ENCODE measurements at places on chromosomes 16 and 17. TPM values are rescaled to one million over a fixed set of nuclear protein-coding genes. Genes with fewer than 3 reads are reported as not detected.

DNA sequence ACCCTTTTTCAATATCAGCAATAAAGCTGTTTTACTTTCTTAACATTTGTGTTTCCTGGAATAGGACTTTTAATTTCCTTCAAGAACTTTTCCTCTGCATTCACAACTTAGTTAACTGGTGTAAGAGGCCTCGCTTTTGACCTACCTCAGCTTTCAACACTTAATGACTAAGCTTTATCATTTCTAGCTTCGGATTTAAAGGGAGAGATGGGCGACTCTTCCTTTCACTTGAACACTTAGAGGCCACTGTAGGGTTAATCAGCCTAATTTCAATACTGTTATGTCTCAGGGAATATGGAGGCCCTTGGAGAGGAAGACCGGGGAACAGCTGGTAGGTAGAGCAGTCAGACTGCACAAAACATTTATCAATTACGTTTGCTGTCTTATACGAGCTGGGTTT lies 4.7 kb downstream of the SYNRG start:
- DNase-seq, result no peak

DNA sequence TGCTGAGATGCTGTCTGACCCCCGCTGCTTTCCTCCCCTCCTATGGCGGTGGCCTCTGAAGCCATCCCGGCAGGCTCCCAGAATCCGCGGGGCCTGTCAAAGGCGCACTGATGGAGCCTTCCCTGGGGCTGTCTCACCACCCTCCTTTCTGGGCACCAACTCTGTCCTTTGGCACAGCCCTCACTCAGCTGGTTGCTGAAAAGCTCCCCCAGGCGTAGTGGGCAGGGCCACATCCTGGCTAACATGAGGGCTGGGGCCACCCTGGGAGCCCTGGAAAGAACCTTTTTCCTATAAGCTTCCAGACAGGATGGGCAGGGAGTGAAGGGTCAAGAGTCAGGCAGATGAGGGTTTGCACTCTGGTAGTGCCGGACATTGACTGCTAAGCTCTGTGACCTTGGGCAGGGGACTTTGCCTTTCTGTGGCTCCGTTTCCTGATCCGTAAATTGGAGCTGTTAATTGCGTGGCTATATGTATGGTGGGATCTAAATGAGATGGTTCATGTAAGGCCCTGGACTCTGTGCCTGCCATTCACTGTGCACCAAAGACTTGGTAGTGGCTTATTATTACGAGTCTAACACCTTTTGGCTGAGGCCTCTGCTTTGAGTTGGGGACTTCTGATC lies 27.6 kb upstream of the LASP1NB start:
- no peak for DNase-seq

DNA sequence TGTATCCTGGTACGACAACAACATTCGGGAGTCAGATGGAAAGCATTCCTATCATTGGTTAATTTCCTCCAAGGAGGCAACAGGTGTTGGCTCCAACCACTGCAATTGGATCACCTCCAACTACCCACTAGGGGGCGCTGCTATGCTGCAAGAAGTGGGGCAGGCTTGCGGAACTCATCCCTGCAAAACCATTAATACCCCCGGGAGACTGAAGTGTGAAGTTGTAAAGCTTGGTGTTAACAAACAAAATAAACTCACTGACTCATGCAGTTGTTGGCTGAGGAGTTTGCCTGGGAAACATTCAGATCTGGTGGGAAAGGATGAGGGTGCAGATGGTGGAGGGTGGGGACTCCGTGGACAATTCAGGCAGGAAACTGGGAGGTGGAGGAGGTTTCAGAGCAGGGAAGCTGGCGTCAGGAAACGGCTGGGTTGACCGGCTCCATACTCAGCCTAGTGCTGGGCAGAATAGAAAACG lies 84.9 kb downstream of the HS3ST2 start:
- peak; percentile 41 for DNase-seq

DNA sequence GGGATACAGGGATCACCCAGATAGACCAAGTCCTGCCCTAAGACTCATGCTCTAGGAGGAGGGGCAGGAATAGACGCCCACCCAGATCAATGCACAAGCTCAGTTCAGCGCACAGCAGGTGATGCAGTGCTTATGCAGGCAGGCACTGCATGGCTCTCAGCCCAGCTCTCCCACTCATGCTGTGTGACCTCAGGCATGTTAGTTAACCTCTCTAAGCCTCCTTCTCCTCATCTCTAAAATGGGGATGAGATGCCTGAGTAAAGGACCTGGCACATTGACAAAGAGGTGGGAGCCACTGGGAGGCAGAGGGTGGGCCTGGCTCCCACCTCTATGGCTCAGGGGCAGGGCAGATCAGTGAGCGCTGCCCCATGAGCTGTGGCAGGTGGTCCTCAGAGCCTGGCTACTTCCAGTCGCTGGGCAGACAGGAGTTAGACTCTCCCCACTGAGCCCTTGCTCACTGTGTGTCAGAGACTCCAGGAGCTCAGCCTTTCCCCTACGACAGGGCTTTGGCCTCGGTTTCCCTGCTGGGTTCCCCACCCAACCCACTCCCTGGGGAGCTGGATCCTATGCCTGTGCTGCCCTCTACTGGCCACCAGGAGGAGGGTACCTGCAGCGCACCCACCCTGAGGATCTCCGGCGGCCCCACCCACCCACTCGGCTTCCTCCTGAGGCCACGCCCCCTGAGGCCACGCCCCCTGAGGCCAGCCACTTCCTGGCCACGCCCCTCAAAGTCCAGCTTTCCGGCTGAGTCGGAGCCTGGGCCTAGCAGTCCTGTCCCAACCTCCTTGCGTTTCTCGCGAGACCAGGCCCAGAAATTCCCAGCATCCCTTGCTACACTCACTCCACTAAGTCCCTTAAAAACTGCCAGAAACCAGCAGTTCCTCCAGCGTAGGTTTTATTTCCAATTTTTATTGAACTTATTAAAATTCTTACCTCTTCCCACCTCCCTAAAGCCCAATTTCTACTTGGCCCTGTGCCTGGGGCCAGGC lies 196.1 kb downstream of the GSG1L start:
- no peak for DNase-seq

DNA sequence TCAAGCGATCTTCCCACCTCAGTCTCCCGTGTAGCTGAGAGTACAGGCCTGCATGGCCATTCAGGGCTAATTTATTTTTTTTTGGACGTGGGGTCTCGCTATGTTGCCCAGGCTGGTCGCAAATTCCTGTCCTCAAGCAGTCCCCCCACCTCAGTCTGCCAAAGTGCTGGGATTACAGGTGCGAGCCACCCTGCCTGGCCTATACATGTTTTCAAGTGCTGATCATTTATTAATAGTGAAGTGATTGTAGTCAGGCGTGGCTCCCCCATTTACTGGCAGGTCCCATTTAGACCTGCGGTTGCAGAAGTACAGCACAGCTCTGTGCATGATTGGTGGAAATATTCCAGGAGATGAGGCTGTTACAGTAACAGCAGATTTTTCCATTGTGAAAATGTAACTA lies 8.4 kb downstream of the FOXK2 start:
- no peak for DNase-seq

The SOX8 gene
- total RNA-seq, result 0.08 TPM

- DNase-seq, result no peak
Observed at GRCh38 chr16:35398180-35398579, 1938.8 kb downstream of the TP53TG3F start.

DNA sequence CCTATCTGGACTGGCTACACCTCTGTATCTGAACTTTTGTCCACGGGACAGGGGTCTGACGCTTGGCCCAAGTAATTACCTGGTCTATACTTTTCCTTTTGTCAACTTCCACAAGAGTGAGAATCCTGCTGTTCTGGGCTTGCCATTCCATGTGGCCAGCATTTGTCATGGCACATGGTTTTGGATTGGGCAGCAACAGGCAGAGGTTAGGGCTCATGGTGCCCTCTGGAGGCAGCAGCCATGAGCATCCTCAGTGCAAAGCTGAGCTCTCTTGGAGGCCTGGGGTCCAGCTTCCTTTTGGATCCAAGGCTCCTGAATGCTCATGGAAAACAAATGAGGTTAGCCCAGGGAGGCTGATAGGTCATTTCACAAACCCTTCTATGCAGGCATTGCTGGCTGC lies 7.5 kb upstream of the EDC4 start:
- DNase-seq, result no peak

GRCh38 chr17:75009139-75009724 lies 3.2 kb upstream of the MRPL58 start:
- DNase-seq, result no peak

The TAC4 gene
- not detected for total RNA-seq

The UMOD gene
- not detected for total RNA-seq

DNA sequence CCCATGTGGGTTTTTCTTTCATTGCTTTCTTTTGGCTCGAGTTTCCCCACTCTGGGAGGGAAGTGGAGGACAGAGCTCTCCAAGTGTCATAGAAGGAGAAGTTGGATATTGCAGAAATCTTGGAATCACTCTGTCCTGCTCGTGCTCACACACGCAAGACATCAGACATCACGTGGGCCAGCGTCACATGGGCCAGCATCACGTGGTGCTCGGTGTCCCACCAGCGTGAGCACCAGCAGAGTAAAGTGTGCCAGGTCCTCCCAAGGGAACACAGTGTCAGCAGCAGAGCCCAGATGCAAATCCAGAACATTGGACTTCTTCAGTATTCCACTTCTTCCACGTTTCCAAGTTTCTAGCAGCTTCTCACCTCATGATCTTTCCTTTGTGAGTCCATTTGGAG lies 327.0 kb downstream of the FOXL1 start:
- no peak for DNase-seq

DNA sequence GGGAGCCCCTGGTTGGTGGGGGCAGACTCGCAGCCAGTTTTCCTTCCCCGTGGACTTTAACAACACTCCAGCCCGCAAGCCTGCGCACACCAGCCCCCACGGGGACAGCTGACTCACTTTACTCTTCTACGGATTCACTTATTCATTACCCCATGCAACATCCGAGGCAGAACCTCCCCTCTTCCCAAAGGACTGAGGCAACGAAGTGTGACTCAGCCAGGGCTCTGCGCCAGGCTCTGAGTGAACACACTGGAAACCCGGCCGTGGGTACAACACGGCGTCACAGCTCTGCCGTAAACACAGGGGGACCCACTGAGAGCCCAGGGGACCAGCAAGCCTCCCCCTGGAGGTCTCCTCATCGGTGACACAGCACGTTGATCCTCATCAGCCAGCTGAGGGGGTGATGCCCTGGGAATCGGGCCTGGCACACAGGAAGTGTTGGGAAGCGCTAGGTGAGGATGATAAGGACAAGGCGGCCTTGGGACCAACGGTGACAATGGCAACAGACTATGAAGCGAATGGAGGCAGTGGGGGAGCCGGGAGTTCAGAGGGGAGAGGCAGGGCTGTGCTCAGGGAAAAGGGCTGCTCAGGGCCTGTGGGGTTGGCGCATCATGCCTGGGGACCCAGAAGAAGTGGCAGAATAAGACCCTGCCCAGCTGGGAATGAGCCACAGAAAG lies 14.6 kb downstream of the COTL1 start:
- DNase-seq, result peak; percentile 69

DNA sequence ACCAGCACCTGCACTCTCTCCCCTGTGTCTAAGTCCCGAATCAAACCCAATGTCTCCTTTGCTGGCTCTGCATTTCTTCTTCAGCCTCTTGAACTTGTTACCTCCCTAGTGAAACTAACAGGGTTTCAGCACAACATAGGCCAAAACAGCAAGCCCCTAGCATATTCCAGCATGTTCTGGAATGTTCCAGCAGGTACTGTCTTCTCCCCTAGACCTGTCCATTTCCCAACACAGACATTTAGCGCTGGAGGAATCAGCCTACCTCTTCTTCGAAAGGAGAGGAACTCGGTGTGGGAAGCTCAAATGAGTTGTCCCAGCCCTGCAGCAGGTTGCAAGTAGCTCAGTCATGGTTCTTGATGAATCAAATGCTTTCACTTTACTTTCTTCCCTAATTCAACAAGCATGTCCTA lies 47.1 kb downstream of the LITAF start:
- DNase-seq, result no peak

The XPO6 gene
- total RNA-seq, result 62.4 TPM

The EVPL gene
- 0.77 TPM for total RNA-seq

- no peak for DNase-seq
Observed at GRCh38 chr16:5349101-5349500, 251.5 kb upstream of the EEF2KMT start.

All from ovary (tissue), 10 donors.